ENCODE measurements at places on chromosomes 4 and X. TPM values are rescaled to one million over a fixed set of nuclear protein-coding genes. Genes with fewer than 3 reads are reported as not detected.
A peak's percentile ranks its signal among the peaks of the same experiment; 100 is the strongest.

GRCh38 chr4:8689741-8690140 is 97.2 kb downstream of the CPZ start:
- DNase-seq = no peak

- no peak for DNase-seq
These were observed 14.4 kb downstream of the CCDC110 start for GRCh38 chr4:185457136-185457535.

GRCh38 chrX:106692425-106693065 is 34.0 kb upstream of the RNF128 start:
- no peak for DNase-seq

DNA sequence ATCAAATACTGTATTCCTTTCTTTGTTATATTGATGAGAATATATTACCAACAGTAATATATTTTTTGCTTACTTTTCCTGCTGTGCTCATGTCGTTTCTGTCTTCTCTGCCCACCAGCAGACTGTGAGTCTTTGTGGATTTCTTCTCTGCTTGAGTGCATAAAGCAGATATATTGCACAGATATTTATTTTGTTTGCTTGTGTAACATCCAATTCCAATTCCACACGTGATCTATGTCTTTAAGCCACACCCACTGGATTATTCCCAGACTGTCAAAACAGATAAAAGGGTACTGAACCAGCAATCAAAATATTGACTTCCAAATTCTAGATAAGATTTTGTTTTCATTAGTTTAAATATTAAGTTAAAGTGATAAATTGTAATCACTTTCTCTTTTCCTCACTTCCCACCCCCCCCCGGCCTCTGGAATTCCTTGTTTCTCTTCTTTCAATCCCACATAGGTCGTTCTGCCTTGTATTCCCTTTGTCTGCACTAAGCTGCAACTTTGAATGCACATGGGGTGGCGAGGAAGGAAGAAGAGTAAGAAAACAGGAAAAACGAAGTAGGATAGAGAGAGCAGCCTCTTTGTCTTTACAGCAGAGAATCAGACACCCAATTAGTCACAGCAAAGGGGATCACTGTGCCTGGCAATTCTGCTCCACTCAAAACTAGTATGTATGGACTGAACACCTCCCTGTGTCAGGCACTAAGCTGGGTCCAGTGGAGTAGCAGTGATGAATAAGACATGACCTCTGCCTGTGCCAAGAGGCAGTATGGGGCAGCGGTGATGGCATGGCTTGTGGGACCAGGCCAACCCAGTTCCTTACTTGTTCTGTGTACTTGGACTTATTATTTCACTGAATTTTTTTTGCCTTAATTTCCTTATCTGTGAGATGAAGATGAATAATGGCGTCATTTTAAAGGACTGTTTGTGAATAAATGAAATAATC is at the start of gene ADH1B:
TSS of gene ADH1B (minus strand) at position 161 of the 951 bp plus-strand sequence. CDS start at position 91, 70 bp downstream.
- no peak for DNase-seq

GRCh38 chr4:185767528-185767927 is 44.5 kb downstream of the SORBS2 start:
- DNase-seq = no peak

- DNase-seq = no peak
These were observed 14.1 kb upstream of the CD99 start for GRCh38 chrX:2676794-2677675.

DNA sequence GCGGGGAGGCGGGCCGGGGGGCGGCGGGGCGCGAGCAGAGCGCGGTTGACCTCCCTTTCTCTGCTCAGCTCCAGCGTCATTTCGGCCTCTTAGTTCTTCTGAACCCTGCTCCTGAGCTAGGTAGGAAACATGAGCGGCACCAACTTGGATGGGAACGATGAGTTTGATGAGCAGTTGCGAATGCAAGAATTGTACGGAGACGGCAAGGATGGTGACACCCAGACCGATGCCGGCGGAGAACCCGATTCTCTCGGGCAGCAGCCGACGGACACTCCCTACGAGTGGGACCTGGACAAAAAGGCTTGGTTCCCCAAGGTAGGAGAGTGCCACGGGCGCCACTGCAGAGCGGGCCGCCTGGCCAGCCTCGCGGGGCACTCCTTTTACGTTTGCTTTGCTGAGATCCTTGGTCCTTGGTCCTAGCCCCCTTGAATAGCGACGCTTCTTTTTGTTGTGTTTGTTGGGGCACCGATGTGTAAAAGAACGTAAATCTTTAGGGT is at the start of gene HTATSF1:
TSS of gene HTATSF1 (plus strand) at position 37 of the 497 bp plus-strand sequence. CDS start at position 130, 93 bp downstream.
- DNase-seq = peak; percentile 30

GRCh38 chr4:14848229-14848628 is 154.1 kb upstream of the CPEB2 start:
- no peak for DNase-seq

- peak; percentile 1 for DNase-seq
These were observed 474.8 kb upstream of the SLIT2 start for GRCh38 chr4:19776929-19777328.

The MID1IP1 gene
- total RNA-seq = 52.4 TPM

The LAS1L gene
- 42.2 TPM for total RNA-seq
